ENCODE measurements at places on chromosomes 2 and 18.

DNA sequence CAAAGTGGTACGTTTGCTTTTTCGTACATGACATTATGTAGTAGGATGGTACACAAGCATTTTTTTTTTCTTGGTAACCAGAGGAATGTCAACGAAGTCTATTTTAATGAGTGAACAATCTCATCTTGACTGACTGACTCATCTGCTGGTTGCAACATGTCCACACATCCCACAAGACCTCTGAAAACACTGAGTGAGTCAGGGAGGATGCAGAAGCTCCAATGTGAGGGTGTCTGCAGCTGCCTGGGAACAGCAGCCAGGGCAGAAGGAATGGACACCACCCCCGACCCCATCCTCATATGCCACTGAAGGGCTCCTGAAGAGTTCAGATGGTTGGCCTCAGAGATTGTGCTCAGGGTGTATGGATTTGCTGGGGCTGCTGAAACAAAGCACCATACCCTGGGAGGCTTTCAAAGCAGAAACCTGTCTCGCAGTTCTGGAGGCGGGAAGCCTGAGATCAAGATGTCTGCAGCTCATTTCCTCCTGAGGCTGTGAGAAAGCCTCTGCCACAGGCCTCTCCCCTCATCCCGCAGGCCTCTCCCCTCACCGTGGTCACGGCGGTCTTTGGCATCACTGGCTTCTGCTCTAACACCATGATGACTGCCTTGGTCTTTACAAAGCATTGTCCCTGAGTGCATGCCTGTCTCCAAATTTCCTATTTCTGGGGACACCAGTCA, 124.6 kb downstream of the LRATD1 start:
- DNase-seq = no peak

- no peak for DNase-seq
Measured at GRCh38 chr2:168416555-168416954, 39.5 kb upstream of the CERS6 start.

DNA sequence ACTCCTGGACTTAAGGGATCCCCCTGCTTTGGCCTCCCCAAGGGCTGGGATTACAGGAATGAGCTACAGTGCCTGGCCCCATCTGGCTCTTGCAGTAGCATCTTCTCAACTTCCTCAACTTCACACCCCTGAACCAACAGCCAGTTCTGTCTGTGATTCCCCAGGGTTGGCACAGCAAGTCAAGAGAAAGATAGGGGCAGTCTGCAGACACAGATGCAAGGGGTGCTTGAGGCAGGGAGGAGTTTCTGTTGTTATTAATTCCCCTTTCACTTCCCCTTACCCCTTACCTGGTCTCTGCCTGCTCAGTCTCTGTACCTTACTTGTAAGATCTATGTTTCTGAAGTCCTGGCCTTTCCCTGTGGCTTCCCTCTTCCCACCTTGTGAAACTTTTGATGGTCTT, 54.1 kb upstream of the MEX3C start:
- no peak for DNase-seq

DNA sequence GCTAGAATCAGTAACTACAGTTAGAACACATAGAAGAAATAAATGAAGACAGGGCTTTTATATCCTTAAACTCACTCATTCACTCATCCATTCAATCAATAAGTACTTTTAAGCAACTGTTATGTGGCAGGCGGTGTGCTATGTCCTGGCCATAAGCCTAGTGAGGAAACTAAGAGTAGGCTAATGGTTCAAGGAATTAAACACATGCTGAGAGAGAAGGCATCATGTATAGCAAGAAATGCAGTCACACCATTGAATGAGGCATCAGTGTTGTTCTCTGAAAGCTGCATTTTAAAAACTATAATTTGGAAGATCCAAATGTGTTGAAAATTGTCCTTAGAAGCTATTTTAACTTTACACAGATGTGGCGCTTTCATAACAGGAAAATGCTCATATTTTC, 86.5 kb upstream of the DTNA start:
- DNase-seq = no peak

GRCh38 chr2:10449838-10450691, 1.9 kb upstream of the ODC1 start:
- DNase-seq = no peak

DNA sequence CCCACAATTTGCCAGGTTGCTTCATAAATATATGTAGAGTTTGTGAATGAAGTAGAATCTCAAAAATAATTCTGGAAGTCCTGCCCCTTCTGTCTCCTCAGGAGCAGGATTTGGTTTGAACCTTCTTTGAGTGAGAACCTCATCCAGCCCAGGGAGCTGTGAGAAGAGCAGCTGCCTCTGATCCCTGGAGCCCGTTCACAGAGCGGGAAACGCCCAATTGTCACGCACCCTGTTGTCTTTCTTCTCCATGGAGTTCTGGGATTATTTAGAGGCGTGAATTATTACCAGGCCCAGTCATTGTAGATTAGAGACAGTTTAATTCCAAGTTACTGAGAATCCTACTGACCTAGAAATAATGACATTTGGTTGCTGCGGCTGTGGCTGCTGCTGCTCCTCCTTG, 66.1 kb downstream of the TPO start:
- DNase-seq = no peak

Data from left ventricle myocardium superior (tissue), 1 donor.